Stimulated activated CD8-positive, alpha-beta memory T cell treated with anti-CD3 and anti-CD28 coated beads, Interleukin-4, amount 100 ng/mL, for 48 hours (primary cell): ENCODE measurements at places on chromosomes 3 and 15.

GRCh38 chr15:89332446-89332845 is 2.2 kb downstream of the POLG start:
- no peak for DNase-seq

GRCh38 chr15:94411846-94412245 is 180.5 kb downstream of the MCTP2 start:
- no peak for DNase-seq

DNA sequence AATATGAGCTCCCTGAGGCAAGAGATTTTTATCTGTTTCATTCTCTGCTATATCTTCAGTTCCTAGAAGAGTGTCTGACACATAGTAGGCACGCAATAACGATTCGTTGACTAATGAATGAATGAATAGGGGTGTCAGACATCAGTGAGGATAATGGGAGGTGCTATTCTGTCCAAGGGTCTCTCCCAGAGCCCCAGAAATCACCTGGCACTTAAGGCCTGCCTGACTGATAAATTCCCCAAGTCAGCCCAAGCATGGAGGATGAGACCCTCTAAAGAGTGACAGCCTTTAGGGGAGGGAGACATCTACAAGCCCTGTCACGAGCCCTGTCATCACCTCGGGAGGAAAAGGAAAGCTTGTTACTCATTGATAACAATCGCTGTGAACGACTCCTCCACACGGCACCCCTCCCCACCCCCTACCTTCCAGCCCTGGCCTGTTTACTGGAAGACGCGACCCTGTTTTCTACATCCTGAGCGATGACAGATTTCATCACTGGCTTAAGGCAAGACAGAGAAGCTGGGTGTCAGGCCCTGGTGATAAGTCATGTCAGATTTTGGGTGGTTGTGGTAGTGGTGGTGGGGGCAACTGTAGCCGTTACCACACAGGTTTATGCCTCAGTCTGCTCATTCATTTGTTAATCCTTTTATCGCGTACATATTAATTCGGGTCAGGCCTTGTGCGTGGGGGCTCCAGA is 23.1 kb downstream of the BHLHE40 start:
- DNase-seq = peak; percentile 87

GRCh38 chr3:121724130-121724529 is 25.4 kb downstream of the GOLGB1 start:
- no peak for DNase-seq

- DNase-seq = no peak
These were observed 123.3 kb downstream of the GABRG3 start for GRCh38 chr15:27094235-27094634.

DNA sequence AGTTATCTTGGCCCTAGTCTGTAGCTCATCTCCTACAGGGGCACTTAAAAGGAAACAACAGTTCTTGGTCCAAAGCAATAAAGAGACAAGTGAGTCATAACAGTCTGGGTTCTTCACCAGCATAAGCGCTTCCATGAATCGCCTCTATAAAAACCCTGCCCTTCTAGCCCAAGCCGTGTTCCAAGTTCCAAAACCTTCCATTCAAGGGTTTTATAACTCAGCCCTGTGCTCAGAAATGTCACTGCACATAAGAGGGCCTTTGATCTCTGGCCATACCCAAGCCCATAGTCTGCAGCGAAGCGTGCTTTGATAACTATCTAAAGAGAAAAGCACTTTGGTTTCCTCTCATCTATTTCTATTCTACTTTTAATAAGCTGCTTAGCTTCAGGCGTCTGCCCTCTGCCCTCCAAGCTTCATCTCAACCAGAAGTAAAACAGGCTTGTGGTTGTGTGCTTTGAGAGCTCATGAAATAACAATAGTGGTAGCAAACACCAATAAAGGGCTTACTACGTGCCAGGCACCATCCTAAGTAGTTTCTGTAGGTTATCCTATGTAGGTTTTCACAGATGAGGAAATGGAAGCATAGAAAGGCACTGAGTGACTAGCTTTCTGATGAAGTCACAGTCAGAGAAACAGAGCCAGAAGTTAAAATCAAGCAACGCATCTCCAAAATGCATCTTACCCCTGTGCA is 64.0 kb upstream of the AKAP13 start:
- no peak for DNase-seq

DNA sequence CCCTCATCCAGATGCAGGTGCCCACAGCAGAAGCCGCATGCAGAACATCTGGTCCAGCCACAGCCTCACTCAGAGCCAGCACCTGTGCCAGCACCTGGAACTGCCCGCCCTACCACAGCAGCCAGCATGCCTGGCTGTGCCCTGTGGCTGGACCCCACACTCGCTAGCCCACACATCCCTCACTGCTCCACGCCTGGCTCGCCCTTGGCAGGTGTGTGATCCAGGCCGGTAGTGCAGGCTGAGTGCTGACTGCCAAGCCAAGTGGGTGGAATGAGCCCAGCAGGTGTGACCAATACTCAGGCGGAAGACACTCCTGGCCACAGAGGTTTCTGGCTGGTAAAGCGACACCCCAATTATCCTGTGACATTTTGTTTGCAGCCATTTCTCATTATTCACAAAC is 162.4 kb upstream of the ROBO1 start:
- no peak for DNase-seq

- no peak for DNase-seq
These were observed 148.8 kb upstream of the HES1 start for GRCh38 chr3:193987186-193987585.

GRCh38 chr3:49133226-49133951 is 539 bp upstream of the LAMB2 start:
- no peak for DNase-seq

GRCh38 chr15:69557020-69557706 is 104.5 kb downstream of the RPLP1 start:
- no peak for DNase-seq

DNA sequence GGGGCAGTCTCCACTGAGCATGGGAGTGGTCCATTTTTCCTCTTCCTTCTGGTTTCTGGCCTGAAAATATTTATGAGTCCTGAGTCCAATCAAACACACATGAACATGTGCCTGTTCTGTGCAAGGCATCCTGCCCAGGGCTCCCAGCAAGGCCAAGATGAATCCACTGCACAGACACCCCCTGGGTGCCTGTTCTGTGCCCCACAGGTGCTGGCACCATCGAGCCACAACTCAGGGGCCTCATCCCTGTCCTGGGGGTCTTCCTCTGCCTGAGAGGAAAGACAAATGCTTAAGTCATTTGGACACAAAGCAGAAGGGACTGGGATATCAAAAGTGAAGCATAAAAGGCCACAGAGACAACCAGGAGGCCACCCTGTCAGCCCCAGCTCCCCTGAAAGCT is 87.4 kb upstream of the IQSEC1 start:
- no peak for DNase-seq

- no peak for DNase-seq
These were observed 9.3 kb upstream of the UBE2E2 start for GRCh38 chr3:23193831-23194230.

GRCh38 chr15:54941417-54941816 is 255.3 kb downstream of the RSL24D1 start:
- no peak for DNase-seq

DNA sequence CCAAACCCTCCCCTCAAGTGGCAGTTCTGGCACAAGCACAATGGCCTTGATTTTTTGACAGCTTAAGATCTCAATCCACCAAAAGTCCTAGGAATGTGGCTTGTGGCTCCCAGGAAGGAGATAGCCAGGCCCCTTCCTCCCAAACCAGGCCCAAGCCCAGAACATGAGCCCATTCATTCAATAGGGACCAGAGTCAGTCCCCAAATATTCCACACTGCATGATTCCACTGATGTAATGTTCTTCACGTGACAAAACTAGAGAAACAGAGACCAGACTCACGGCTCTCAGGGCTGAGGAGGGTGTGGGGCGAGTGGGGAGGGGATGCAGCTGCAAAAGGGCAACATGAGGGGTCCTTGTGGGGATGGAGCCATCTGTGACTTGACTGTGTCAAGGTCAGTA is 25.5 kb downstream of the ABTB1 start:
- DNase-seq = no peak

DNA sequence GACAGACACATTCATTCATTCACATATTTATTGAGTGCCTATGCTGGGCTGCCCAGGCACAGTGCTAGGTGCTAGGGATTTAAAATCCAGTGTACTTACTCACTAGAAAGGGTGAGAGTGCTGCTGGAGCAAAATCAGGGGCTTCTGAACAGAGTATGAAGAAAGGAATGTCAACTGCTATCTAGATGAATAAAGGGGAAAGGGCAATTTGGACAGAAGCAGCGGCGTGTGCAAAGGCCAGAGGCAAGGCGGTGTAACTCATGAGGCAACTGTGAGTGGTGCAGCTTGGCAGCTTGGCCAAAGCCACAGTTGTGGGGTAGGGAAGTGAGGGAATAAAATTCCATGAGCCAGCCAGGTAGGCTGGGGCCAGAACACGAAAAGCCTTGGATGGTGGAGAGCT is 76.7 kb downstream of the RAD18 start:
- DNase-seq = no peak

DNA sequence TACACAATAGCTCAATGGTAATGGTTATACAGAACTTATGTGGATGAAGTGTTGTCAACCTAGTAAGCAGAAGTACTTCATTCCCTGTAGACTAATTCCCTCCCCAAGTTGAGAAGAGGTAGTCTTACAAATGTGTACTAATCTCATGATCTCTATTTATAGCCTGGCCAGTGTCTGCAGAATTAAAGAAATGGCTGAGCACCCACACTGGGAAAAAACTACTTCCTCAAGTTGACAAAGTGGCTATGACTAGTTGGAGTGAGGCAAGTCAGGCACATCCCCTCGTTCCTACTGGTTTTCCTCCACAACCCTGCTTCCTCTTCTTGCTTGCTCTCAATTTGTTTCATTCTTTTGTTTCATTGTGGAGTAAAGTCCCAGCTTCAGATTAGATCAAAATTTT is 566.7 kb upstream of the ZNF717 start:
- DNase-seq = no peak

DNA sequence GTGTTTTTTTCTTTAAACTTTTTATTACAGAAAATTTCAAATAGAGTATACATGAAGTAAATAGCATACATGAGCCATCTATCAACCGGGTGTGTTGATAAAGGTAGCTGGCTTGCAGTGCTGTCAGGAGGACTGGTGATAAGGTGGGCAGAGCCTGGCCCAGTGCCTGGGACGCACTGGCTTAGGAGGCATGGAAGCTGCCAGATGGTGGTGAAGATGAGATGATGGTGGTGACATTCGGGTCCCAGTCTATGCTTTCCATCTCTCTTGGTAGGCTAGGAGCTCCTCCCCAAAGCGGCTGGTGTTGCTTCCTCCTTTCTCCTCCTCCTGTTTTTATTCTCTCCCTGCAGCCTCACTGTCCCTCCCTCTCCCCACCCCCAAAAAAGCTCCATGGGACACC is 101.7 kb downstream of the ADCY5 start:
- DNase-seq = no peak

GRCh38 chr15:37873336-37873735 is 61.1 kb upstream of the TMCO5A start:
- DNase-seq = no peak

GRCh38 chr3:150254309-150254708 is 153.8 kb upstream of the TSC22D2 start:
- no peak for DNase-seq

- no peak for DNase-seq
These were observed 2.7 kb downstream of the BOC start for GRCh38 chr3:113213896-113214587.

GRCh38 chr3:4772171-4772804 is 206.9 kb upstream of the BHLHE40 start:
- DNase-seq = no peak

- no peak for DNase-seq
These were observed 957.1 kb downstream of the FHIT start for GRCh38 chr3:60294181-60294580.

GRCh38 chr15:49035825-49036224 is 10.4 kb downstream of the SECISBP2L start:
- no peak for DNase-seq

- DNase-seq = no peak
These were observed 140.0 kb downstream of the GADL1 start for GRCh38 chr3:30754426-30754825.

- no peak for DNase-seq
These were observed 2.5 kb upstream of the PLD1 start for GRCh38 chr3:171812811-171813210.

GRCh38 chr15:82540984-82541431 is 751 bp upstream of the RPS17 start:
- peak; percentile 37 for DNase-seq

GRCh38 chr3:125083776-125084175 is 28.0 kb upstream of the HEG1 start:
- no peak for DNase-seq
